Upper lobe of right lung (tissue), 1 donor: ENCODE measurements at places on chromosomes 7 and 10. TPM values are rescaled to one million over a fixed set of nuclear protein-coding genes. Genes with fewer than 3 reads are reported as not detected.
A peak's percentile ranks its signal among the peaks of the same experiment; 100 is the strongest.

Gene SPDYE11
- total RNA-seq, result not detected

- DNase-seq, result no peak
Observed at GRCh38 chr10:122232769-122233168, 38.3 kb upstream of the BTBD16 start.

DNA sequence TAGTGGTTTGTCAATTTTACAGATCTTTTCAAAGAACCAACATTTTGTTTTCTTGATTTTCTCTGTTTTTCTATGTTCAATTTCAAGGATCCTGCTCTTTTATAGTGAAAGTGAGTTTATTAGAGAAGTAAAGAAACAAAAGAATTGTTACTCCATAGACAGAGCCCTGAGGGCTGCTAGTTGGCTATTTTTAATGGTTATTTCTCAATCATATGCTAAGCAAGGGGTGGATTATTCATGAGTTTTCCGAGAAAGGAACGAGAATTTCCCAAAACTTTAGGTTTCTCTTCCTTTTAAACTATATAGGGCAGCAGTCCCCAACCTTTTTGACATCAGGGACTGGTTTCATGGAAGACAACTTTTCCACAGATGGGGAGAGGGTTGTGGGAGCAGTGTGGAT, 165.0 kb downstream of the CCSER2 start:
- no peak for DNase-seq

Gene PLXDC2
- 129 TPM for total RNA-seq

GRCh38 chr7:158828133-158829020, 932 bp downstream of the ESYT2 start:
- DNase-seq, result peak; percentile 81

GRCh38 chr10:118800920-118801319, 46.1 kb upstream of the CACUL1 start:
- DNase-seq, result peak; percentile 58

GRCh38 chr10:7423521-7423920, 12.7 kb upstream of the SFMBT2 start:
- DNase-seq, result no peak

Gene VAX1
- total RNA-seq, result not detected

Gene ZP3
- 0.84 TPM for total RNA-seq

DNA sequence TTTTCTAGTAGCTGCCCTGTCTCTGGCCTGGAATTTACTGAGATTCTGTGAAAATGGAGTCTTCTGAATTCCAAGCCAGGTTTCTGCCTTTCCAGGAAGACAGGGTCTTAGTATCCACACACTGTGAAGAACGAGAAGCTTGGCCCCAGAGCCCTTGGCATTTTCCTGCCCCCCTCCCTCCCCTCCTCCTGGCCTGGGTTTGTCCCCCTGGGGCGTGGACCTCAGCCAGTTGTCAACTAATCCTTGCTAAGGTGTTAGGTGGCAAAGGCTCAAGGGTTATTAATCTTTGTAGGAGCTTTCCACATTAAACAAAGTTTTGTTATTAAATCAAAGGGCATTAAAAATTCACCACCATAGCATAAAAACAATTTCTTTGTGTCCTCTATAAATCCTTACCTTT, 329.5 kb downstream of the RNLS start:
- no peak for DNase-seq

DNA sequence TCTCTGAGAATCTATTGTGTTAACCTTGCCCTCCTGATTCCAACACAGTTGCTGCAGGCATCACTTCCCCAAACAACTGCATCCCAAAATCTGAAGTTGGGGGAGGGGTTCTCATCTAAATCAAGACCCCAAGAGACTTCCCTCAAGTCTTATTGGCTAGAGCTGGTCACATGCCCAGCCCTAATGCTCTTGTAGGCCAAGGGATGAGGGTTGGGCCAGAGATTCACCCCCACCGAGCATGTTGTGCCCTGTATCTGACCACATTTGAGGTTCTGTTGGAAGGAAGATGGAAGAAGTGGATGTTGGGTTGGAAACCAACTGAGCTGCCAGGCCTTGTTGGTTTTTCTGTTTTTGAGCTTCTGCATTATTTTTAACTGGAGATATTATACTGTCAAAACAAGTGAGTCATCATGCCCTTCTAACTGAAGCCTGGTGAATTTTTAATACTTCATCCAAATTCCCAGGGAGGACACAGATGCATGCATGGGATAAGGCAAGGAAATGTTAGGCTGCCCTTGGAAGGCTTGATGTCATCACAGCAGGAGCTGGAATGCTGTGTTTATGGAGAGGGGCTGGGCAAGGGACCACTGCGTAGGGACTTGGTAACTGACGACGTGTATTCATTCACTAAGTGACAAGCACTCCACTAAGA, 68.6 kb upstream of the CACUL1 start:
- no peak for DNase-seq

DNA sequence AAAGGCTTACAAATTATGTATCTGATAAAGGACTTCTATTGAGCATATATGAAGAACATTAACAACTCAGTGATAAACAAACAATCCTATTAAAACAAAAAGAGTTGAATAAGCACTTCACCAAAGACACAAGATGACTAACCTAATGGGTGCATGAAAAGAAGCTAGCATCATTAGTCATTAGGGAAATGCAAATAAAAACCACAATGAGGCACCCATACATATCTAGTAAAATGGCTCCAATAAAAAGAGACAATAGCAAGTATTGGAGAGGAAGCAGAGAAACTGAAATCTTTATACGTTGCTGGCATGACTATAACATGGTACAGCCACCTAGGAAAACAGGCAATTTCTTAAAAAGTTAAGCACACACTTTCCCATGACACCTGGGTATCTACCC, 77.6 kb upstream of the ZMIZ1 start:
- DNase-seq, result no peak

DNA sequence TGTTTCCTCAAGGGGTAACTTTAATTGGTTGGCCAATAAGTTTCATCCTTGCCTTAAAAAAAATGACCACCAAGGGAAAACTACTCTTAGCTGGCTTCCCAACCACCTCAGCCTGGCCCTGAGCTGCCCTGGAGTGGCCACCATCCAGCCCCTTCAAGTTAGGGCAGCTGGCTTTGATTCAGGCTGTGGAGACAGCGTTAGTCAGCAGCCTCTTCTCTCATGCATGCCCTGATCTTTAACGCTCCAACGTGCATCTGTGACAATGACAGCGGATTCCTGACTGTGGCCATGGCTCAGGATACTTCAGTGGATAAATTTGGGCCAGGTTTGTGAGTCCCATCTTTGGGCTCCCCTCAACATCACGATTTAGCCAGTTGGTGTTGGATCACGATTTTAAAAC, 111.6 kb downstream of the RBM20 start:
- no peak for DNase-seq

DNA sequence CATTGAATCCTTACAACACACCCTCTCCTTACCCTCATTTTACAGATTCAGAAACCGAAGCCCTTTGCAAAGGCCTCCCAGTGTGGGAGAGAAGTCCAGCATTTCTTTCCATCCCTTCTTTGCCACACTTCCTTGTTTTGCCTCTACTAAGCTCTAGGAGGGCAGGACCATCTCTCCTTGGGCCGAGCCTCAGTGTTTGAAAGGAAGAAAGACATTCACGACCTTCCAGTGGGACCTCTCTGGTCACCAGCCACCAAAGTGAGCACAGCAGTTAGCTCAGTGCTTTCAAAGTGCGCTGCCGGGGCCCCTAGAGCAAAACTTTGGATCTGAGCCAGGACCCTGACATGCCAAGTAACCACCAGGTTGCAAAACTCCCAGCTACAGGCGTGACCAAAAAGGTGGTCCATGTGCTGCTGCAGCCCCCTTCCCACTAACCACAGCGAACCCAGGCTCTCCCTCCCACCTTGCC, 12.4 kb downstream of the CTBP2 start:
- DNase-seq, result no peak

Gene PHKG1
- total RNA-seq, result 0.72 TPM

Gene GPR26
- not detected for total RNA-seq

DNA sequence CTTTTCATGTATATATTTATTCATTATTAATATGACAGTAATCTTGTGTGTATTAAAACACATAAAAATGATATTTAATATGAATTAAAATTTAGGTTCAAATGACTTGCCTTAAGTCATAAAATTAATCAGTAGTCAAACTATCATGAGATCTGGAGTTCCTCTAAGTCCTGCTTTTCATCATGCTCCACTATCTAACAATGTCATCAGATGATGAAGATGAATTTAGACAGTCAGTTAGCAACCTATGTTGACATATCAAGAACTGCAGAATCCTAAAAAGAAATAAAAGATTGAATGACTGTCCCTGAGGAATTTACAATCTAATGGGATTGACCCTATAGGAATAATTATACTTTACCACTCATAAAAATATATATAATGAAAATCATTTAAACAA, 7.1 kb downstream of the CABCOCO1 start:
- DNase-seq, result no peak

GRCh38 chr10:7971949-7972348, 82.5 kb upstream of the GATA3 start:
- no peak for DNase-seq

DNA sequence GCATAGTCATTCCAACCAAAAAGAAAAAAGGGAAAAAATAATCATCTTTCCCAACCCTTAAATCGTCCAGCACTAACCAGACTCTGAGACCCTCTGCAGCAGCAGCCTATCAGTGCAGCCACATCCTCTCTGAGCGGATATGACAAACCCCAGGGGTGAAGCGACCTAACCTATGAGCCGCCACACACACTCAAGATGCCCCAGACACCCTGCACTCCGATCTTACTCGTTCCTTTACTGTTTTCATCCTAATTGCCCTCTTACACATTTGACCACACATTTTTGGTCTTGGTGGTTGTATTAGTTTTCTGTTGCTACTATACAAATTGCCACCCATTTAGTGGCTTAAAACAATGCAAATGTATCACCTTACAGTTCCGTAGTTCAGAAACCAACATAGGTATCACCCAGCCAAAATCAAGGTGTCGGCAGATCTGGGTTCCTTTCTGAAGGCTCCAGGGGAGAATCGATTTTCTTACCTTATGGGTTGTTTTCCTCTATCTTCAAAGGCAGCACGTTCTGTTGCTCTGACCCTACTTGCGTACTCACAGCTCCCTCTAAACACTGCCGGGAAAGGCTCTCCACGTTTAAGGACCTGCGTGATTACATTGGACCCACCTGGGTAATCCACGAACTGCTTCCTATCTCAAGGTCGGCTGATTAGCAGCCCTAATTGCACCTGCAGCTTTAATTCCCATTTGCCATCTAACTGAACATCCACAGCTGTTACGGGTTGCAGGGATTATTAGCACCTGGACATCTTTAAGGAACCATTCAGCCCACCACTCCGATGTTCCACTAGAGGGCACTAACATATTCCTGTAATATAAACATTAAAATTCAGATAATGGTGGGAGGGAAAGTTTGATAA, 37.3 kb upstream of the PRSS1 start:
- DNase-seq, result no peak

DNA sequence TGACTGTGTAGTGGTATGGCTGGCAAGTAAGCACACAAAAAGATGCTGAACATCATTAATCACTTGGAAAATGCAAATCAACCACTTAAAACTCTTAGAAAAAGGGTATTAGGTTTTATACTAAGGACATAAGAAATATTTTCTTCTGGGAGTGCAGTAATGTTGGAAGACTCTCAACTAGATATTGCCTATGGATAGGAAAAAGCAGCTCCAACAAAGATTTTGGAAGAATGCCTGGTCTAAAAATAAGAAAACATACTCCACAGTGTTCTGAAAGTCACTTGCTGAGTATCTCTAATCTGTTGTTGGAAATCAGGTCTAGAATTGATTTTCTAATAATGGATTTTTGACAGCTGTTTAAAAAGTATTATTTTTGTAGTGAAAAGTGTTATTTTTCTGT, 50.8 kb upstream of the PHYHIPL start:
- DNase-seq, result no peak

Gene WIPF3
- 0.67 TPM for total RNA-seq
